ENCODE measurements at places on chromosomes 11 and 22. TPM values are rescaled to one million over a fixed set of nuclear protein-coding genes. Genes with fewer than 3 reads are reported as not detected.

Gene NUP98
- total RNA-seq: 96.7 TPM

Gene SNX32
- total RNA-seq: 3.6 TPM

Gene MYOD1
- total RNA-seq: not detected

Gene POU2AF2
- total RNA-seq: not detected

Gene PATE2
- not detected for total RNA-seq

Gene PATE4
- not detected for total RNA-seq

Gene ZP1
- total RNA-seq: 0.44 TPM

- peak; percentile 91 for DNase-seq
Measured at GRCh38 chr11:67265633-67266448, 432 bp upstream of the GRK2 start.

- DNase-seq: no peak
Measured at GRCh38 chr22:37843741-37844089, 419 bp downstream of the ANKRD54 start.

DNA sequence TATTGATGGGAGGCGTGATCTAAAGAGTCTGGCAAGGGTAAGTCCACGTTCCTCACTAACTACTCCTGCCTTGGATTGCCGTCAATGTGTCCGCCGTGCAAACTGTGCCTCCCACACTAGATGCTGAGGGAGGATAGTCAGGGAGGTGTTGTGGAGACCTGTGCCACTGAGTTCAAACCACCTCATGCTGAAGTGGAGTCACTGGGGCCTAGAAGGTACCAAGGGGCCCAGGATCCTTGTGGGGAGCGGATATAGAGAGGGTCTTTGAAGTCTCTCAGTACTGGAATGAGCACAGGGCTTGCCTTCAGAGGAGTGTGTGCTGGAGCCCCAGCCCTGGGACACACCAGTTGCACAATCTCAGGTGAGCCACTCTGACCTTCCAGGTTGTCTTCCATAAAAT, 27.1 kb upstream of the TMPRSS4 start:
- DNase-seq: no peak

DNA sequence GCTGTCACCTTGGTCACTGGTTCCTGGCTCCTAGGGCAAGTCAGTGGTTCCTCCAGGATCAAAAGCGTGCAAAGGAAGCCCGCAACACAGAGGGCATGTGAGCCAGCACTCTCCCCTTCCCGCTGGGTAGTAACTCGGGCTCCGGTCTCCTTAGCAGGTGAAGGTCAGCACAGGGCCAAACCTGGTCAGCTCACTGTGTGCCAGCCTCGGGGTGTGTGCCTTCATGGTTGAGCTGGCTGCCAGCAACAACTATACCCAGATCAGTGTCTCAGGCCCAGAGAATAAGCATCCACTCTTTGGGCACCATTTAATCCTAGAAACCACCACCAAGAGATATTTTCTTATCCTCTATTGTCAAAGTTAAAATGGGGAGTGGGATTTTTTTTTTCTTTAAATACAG, 16.1 kb upstream of the CCDC86 start:
- no peak for DNase-seq

GRCh38 chr11:15912291-15912690, 444.1 kb downstream of the SOX6 start:
- DNase-seq: no peak

DNA sequence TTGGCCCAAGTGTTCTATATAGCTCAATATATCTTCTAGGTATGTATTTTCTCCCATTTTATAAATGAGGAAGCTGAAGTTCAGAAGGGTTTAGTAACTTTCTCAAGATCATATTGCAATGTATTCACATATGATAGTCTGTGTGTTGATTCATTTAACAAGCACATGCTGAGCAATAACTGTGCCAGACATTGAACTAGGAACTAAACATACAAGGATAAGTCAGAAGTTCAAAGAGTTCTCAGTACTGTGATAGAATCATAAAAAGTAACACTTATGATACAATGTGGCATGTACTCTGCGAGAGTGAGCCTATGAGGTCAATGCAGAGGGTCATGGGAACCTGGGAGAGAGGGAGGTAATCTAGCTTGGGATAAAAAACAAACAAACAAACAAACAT, 1082.2 kb upstream of the TENM4 start:
- DNase-seq: no peak

DNA sequence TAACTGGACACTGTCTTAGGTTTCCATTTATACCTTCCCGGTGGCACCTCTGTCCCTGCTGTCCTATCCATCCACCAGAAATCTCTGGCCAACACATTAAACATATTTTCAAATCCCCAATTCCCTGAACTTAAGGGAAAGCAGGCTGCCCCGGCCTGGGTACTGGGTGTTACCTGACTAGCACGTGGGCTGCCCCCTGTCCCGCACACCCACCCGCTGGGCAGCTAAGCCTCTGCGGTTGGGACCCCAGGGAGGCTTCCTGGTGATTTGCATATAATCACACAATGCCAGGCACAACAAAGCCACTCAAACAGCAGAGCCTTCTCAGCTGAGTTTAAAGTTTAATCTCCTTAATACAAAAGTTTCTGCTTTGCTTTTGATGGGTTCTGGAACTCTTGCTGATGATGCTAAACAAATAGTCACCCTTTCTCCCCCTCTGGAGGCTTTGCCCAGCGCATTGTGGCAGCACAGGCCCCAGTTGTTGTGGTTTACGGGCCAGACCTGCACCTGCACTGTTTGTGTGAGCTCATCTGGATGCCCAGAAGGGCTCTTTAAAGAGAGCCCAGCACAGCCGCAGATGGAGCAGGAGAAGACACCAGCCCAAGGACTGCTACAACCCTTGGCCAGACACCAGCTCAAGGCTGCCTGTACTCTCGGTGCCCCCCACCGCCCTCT, 59.9 kb upstream of the POU2AF1 start:
- DNase-seq: no peak

- no peak for DNase-seq
Measured at GRCh38 chr22:33674357-33674756, 245.9 kb downstream of the LARGE1 start.

GRCh38 chr11:67253872-67254624, 12.2 kb upstream of the GRK2 start:
- peak; percentile 14 for DNase-seq

- no peak for DNase-seq
Measured at GRCh38 chr11:98194611-98195010, 826.1 kb upstream of the CNTN5 start.

DNA sequence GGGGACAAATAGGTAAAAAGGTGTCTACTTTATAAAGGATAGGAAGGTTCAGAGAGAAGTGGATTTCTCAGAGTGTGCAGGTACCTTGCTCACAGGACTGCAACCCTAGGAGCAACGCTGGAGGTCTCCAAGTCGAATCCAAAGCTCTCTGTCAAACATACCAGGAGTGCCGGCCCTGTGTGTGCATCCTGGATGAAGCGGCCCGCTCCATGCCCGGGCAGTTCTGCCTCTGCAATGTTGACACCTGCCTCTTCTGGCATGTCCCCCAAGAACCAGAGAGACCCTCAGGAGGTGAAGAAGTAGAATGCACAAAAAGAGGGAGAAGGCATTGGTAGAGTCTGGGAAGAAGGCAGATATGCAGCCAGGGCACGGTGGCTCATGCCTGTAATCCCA, 3.1 kb upstream of the TSSK2 start:
- no peak for DNase-seq

Measured in activated naive CD8-positive, alpha-beta T cell treated with anti-CD3 and anti-CD28 coated beads, Interleukin-2, amount 10 ng/mL, durations not matched to agents 7 days and 5 days (primary cell).